CD4-positive, alpha-beta T cell treated with Interferon gamma for 1 hour (primary cell): ENCODE measurements at places on chromosomes 2 and 18.
A peak's percentile ranks its signal among the peaks of the same experiment; 100 is the strongest.

DNA sequence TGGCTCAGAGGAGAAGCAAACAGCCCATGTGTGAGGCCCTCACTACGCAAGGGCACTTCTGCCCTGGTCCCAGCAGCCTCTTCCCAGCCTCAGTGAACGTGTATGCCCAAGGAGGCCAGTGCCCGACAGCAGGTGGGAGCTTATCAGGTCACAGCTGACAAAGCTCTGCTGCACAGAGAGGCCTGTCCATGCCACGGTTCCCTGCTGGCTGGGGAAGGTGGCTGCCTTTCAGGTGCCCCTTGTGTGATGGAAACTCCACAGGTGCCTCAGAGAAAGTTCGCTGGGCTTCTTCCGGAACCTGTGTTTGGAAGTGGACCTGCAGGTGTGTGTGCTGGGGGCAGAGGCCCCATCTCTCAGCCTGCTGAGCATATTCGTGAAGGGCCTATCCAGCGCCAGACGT, 47.3 kb downstream of the EDAR start:
- no peak for DNase-seq

- DNase-seq: peak; percentile 11
Measured at GRCh38 chr2:130796290-130796689, 40.4 kb upstream of the ARHGEF4 start.

GRCh38 chr2:69680001-69680675, 36.6 kb upstream of the AAK1 start:
- DNase-seq: no peak

GRCh38 chr18:8001711-8002301, 434.7 kb downstream of the PTPRM start:
- DNase-seq: no peak

DNA sequence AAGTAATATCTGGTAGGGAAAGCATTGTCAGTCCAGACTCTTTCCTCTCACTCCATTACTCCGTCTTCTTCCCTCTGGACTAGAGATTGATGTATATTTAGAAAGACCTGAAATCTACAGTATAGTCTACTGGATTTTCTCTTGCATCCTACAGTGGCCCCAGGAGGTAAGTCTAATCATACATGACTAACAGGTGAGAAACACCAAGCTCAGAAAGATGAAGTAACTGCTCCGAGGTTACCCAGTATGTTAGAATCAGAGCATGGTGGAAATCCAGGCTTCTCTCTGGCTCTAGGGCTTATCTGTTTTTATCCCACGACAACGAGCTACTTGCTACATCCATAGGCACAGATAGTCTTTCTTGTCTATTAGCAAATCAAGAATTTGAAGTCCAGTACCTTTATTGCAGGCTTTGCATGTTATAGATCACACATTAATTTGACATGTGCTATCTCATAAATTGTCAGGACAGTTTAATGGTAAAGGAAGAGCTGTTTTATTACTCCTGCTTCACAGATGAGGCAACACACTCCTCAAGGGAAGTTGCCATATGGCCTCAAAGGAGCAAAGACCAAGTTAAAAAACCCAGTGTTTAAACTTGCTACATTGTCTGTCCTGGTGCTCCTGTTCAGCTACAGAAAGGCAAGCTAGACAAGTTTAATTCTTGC, 484.3 kb downstream of the THSD7B start:
- no peak for DNase-seq

GRCh38 chr2:11722292-11723060, 24.0 kb upstream of the LPIN1 start:
- no peak for DNase-seq
